ENCODE measurements at places on chromosomes 3 and 15. TPM values are rescaled to one million over a fixed set of nuclear protein-coding genes. Genes with fewer than 3 reads are reported as not detected.
A peak's percentile ranks its signal among the peaks of the same experiment; 100 is the strongest.

Gene BMF
- 11.5 TPM for total RNA-seq

DNA sequence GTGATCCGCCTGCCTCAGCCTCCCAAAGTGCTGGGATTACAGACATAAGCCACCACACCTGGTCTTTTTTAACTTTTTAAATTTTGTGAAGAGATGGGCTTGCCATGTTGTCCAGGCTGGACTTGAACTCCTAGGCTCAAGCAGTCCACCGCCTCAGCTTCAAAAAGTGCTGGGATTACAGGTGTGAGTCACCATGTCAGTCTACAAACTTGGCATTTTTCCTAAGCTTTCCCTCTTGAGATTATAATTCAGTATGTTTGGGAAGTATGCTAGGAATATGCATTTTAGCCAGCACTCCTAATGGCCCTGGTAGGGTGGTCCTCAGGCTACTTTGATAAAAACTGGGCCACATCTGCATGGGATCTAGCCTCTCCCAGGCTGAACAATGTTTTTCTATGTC lies 4.4 kb downstream of the WDR73 start:
- no peak for DNase-seq
- no peak overlapping the region for H3K4me3 ChIP-seq
- peak overlapping the region; percentile 1 for H3K27ac ChIP-seq
- no peaks in the 10 kb centered on the region for H3K27me3 ChIP-seq
- peaks cover 9% of the 10 kb centered on the region for H3K4me1 ChIP-seq

Gene EPB42
- 11.1 TPM for total RNA-seq

Gene GCNT3
- 0.63 TPM for total RNA-seq

- DNase-seq = no peak
- H3K27ac ChIP-seq = peak overlapping the region; percentile 23
- H3K4me3 ChIP-seq = no peak overlapping the region
- peaks cover 4% of the 10 kb centered on the region for H3K36me3 ChIP-seq
- H3K27me3 ChIP-seq = no peaks in the 10 kb centered on the region
These were observed 11.5 kb downstream of the SEMA7A start for GRCh38 chr15:74422265-74422651.

- no peaks in the 10 kb centered on the region for H3K27me3 ChIP-seq
- H3K27ac ChIP-seq = no peak overlapping the region
- H3K36me3 ChIP-seq = peaks cover 13% of the 10 kb centered on the region
- H3K4me1 ChIP-seq = no peaks in the 10 kb centered on the region
- H3K4me3 ChIP-seq = no peak overlapping the region
- no peak for DNase-seq
These were observed 53.9 kb upstream of the TASOR start for GRCh38 chr3:56737006-56737405.

GRCh38 chr3:87987952-87988351 lies 70.9 kb downstream of the CGGBP1 start:
- peak; percentile 25 for DNase-seq
- H3K27ac ChIP-seq = no peak overlapping the region
- no peaks in the 10 kb centered on the region for H3K4me1 ChIP-seq
- no peaks in the 10 kb centered on the region for H3K36me3 ChIP-seq
- H3K4me3 ChIP-seq = no peak overlapping the region

DNA sequence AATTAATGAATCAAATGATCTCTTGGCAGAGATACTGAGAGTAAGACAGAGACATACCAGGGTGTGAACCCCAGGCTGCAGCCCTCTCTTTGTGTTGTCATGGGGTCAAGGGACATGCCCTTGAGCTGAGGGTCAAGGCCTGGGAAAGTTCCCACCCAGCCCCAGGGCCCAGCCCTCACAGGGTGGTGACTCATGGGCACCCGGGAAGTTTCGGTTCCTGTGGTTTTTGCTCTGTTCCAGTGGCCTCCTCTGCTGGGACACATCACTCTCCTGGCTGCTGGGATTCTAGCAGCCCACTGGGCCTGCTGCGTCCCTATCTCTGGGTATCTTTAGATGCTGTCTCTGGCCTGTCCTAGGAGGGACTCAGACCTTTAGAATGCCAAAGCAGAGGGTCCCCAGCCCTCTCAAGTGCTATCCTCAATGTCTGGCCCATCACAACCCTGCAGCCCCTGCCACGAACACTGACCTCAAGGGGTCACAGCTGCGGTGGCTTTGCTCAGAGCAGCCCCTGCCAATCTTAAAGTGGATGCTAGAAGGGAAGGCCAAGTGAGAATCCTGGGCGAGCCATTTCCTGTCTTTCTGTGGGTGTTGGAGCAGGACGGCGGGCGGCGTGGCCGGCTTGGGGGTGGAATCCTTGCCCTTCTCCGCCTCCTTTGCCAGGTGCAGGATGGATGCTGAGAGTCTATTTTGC lies 148.4 kb upstream of the TLE3 start:
- peaks cover 10% of the 10 kb centered on the region for H3K4me1 ChIP-seq
- H3K4me3 ChIP-seq = no peak overlapping the region
- no peak overlapping the region for H3K27ac ChIP-seq
- no peaks in the 10 kb centered on the region for H3K27me3 ChIP-seq

Gene SAMMSON
- 0.12 TPM for total RNA-seq

DNA sequence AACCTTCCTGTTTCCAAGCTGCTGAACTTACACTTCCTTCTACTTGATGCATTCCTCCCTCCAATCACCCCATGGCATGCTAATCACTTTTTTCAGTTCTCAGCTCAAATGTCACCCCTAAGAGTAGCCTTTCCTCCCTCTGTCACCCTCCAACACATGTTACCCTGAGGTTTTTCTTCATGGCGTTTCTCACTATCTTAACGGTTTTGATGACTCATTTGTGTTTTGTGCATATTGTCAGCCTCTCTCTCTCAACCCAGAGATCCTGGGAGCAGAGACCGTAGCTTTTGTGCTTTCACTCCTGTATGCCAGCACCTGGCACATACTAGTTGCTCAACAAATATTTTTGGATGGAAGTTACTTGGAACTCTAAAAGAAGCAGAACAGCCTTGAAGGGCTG lies 24.5 kb downstream of the LRRC3B start:
- H3K4me3 ChIP-seq = no peak overlapping the region
- H3K4me1 ChIP-seq = no peaks in the 10 kb centered on the region
- H3K27me3 ChIP-seq = no peaks in the 10 kb centered on the region
- H3K36me3 ChIP-seq = no peaks in the 10 kb centered on the region
- DNase-seq = no peak

Gene GPR171
- 1.8 TPM for total RNA-seq

- H3K36me3 ChIP-seq = no peaks in the 10 kb centered on the region
- H3K4me1 ChIP-seq = no peaks in the 10 kb centered on the region
- no peaks in the 10 kb centered on the region for H3K27me3 ChIP-seq
- H3K27ac ChIP-seq = no peak overlapping the region
- DNase-seq = no peak
These were observed 50.9 kb downstream of the CEP152 start for GRCh38 chr15:48759921-48760320.

DNA sequence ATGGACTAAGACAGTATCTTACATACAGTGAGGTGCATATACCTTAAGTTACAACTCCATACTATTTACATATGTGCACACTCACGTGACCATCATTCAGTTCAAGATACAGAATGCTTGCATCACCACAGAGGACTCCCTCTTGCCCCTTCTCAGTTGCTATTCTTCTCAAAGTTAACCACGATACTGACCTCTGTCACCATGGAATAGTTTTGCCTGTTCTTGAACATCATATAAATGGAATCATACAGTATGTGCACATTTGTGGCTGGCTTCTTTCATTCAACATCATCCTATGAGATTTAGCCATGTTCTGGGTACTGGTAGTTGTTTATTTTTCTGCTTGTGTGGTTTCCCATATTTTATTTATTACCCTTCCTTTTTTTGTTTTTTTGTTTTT lies 10.4 kb upstream of the ZSCAN2 start:
- H3K36me3 ChIP-seq = no peaks in the 10 kb centered on the region
- H3K27ac ChIP-seq = no peak overlapping the region
- no peaks in the 10 kb centered on the region for H3K4me1 ChIP-seq
- no peak overlapping the region for H3K4me3 ChIP-seq
- H3K27me3 ChIP-seq = no peaks in the 10 kb centered on the region

Gene TMEM212
- 11.5 TPM for total RNA-seq

Data from lung (tissue), 17 donors.